ENCODE measurements at places on chromosomes 5 and 9.

GRCh38 chr5:88502179-88503040 lies 233.8 kb upstream of the TMEM161B start:
- DNase-seq, result peak; percentile 2

DNA sequence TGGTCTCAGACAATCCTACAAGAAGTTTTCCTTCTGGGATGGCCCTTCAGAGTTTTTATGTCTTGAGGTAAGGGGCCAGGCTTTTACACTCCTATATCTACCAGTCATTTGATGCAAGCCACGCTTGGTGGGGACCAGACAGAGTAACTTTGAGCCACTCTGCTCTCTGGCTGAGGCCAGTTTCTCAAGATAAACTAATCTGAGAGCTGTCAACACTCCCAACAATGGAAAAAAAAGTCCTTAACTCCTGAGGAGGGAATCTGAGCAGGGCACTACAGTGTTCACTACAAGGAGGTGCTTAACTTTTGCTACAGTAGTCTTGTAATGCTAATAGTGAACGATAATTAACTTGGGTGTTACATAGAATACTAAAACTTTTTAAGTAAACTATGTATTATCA lies 62.7 kb downstream of the MRPS30 start:
- no peak for DNase-seq

DNA sequence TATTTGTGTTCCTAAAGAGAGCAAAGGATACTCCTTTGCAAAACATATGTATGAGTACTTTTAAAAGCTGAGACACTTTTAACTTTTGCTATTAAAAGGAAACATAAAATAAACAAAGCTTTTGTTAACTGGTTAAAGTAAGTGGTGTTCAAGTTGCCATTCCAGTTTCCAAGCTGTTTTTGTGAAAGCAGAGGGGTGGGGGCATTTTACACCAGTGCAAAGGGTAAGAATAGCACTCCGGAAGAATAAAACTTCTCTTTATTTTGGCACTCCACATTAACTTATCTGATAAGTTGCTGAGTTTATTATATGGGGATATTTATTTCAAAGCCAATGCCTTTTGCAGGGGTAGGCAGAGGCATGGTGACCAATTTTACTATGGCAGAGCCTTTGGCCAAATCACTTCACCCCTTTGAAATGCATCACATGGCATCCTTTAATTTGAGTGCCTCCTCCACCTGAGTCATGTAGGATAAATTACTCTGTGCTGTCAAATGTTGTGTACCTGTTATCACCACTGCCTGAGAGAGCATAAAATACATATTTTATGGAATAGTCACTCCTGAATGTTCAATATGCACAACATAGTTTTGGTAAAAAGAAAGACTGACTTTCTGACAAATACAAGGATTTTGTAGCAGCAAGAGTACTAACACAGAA lies 62.9 kb downstream of the MLLT3 start:
- DNase-seq, result no peak

GRCh38 chr9:27784847-27785713 lies 211.8 kb upstream of the C9orf72 start:
- no peak for DNase-seq

GRCh38 chr9:115650768-115651167 lies 502.8 kb upstream of the PAPPA start:
- DNase-seq, result peak; percentile 90
